ENCODE measurements at places on chromosomes 2 and 18.

- DNase-seq, result no peak
Observed at GRCh38 chr2:216362730-216363129, 9.6 kb downstream of the MARCHF4 start.

GRCh38 chr18:13703899-13704298 is 22.5 kb downstream of the FAM210A start:
- no peak for DNase-seq

- peak; percentile 28 for DNase-seq
Observed at GRCh38 chr2:73176205-73176880, 26.0 kb upstream of the NOTO start.

GRCh38 chr18:73244401-73244800 is 376.6 kb upstream of the NETO1 start:
- no peak for DNase-seq

- no peak for DNase-seq
Observed at GRCh38 chr2:174593574-174594203, 3.9 kb downstream of the WIPF1 start.

DNA sequence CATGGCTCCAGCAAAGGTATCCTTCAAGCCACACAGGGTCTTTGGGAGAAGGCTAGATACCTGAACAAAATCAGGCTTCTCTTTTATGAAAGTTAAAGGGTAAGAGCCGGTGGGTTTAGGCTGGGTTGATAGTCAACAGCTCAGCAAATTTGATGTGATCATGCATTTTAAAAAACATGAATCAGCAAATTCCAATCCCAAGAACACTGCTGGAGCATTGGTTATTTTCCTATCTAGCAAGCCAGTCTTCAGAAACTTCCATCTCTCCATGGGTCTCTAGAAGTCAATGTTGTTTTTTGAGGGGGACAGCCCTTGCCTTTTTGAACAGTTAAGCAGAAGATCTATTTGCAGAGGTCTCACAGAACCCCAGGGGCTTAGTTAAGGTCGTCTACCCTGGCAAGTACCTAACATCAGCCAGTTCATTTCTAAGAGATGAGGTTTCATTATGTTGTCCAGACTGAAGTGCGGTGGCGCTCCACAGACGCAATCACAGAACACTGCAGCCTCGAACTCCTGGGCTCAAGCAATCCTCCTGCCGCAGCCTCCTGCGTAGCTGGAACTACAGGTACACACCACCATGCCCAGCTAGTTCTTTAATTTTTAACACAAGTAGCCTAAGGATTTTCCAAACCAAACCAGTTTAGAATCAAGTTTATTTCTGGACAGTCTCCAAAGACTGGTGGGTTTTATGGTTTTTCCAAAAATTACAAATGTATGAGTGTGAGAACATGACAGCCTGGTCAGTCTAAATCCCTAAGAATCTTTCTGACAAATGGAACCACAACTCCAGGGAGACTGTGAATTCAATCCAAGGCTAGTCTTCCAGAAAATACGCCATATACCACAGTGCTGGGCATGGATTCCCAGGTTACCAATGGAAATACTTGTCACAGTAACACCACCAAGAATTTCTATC is 4.1 kb upstream of the ZCCHC2 start:
- no peak for DNase-seq

DNA sequence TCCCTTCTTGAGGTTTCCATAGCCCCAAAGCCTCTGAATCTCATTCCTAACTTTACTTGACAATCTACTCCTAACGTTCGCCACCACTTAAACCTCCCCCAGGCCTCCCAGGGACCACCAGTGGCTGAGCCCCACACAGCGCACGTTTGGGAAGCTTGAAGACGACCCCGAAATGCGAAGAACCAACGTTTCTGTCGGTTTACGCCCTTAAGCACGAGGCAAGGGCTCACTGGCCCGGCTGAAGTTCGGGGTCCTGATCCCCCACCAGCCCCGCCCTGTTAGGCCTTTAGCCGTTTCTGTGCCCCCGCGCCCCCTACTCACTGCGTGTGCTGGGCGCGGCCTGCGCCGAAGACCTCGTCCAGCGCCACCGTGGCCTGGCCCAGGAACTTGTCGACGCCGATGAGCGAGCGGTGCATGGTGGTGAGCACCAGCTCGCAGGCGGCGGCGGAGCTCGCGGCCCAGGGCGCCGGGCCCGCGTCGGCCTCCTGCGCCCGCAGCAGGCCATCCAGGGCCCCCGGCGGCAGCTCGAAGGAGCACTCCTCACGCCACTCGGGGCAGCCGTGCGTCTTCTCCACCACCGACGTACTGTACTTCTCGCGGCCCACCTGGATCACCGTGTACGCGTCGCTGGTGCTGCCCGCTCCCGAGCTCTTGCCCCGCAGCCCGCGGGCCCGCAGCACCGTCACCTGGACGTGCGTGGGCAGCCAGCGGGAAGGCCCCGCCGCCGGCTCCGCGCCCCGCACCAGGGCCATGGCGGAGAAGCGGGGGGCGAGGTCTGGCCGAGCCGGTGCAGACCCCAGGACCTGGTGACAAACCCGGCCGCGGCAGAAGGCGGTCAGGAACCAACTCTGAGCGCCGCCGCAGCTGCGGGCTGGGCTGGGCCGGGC is 479 bp downstream of the RAB11FIP5 start:
- peak; percentile 44 for DNase-seq

DNA sequence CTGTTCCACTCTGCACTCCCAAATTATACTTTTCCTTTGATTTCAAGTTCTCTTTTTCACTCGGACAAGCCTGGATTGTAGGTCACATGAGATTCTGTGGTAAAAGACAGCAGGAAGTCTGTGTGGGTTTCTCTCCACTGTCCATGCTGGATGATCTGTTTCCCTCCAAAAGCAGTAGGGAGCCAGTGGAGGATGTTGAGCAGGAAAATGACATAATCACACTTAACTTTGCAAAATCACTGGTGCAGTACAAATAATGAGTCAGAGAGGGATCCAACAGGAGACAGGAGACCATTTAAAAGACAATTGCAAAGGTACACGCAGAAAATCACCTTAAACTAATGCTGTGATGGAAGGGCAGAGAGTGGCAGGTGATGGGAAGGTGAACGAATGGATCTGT is 301.3 kb downstream of the ZNF407 start:
- no peak for DNase-seq

GRCh38 chr2:18578033-18578432 is 11.3 kb downstream of the NT5C1B start:
- DNase-seq, result no peak

- no peak for DNase-seq
Observed at GRCh38 chr18:24536326-24536725, 75.9 kb downstream of the HRH4 start.

DNA sequence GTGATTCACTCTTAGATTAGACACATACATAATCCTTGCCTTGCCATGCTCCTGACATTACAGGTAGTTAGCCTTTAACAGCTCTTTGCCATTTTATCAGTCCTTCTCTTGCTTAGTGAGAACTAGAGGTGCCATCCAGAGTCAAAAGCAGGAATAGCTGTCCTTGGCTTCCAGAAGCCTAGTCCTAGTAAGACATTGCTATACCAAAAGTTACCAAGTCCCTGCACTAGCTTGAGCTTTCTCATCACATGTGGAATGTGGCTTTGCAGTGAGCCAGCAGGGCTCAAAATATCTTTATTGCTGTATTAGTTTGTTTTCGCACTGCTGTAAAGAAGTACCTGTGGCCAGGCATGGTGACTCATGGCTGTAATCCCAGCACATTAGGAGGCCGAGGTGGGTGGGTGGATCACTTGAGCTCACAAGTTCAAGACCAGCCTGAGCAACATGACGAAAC is 104.7 kb upstream of the NOSTRIN start:
- no peak for DNase-seq

GRCh38 chr18:78918707-78919106 is 60.9 kb upstream of the SALL3 start:
- no peak for DNase-seq

DNA sequence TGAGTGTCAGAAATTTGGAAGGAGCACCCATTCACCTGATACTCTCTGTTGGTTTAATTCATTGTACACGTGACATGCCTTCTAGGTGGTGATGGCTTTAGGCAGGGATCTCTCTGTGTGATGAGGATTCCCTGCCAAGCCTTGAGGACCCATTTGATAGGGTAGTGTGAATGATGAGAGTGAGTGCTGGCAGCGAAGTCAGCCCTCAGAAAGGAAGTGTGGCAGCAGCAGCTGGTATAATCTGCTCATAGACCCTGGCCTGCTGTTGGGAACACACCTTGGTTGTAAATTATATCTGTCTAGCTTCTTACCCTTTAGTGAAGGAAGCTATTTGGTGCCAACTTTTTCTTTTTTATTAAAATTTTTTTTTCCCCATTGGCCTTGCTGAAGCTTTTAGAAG is 164.5 kb downstream of the HAUS1 start:
- no peak for DNase-seq

DNA sequence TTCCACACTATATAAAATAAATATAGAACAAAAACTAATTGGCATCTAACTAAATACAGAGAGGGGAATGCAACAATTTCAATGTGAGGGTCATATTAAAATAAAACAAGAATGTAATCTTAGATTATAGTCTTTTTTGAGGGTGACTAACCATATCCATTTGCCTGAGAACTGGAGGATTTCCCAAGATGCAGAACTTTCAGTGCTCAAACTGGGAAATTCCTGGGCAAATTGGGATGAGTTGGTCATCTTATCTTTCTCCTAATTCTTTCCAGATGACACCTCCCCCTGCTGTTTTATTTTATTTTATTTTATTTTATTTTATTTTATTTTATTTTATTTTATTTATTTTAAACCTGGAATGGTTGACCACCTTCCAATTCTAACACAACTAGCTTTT is 846.2 kb downstream of the SLC4A3 start:
- DNase-seq, result no peak

- DNase-seq, result no peak
Observed at GRCh38 chr2:25032901-25033300, 9.0 kb upstream of the EFR3B start.
